ENCODE measurements at places on chromosomes 3 and 15. TPM values are rescaled to one million over a fixed set of nuclear protein-coding genes. Genes with fewer than 3 reads are reported as not detected.

Gene EXD1
- not detected for total RNA-seq

Gene PAQR5
- total RNA-seq: 0.50 TPM

Gene CLRN1
- not detected for total RNA-seq

Gene CD200
- total RNA-seq: 7.9 TPM

DNA sequence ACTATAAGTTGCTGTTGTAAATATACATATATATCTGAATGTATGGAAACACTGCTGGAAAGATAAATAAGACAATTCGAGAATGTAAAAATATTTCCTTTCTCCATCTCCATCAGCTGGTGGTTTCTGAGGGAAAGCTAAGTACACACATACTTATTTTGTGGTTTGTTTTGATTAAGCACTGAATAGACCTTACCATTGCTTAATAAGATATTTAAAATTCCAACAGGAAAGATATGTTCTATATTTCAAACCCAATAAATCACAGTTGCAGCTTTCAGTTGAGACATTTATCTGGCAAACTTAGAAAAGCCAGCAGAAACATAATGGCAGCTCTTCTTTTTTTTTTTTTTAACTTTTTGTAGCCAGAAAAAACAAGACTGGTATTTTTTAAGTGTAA is 160.4 kb downstream of the VGLL3 start:
- no peak for DNase-seq

GRCh38 chr3:164468055-164468454 is 610.2 kb downstream of the SI start:
- DNase-seq: no peak

DNA sequence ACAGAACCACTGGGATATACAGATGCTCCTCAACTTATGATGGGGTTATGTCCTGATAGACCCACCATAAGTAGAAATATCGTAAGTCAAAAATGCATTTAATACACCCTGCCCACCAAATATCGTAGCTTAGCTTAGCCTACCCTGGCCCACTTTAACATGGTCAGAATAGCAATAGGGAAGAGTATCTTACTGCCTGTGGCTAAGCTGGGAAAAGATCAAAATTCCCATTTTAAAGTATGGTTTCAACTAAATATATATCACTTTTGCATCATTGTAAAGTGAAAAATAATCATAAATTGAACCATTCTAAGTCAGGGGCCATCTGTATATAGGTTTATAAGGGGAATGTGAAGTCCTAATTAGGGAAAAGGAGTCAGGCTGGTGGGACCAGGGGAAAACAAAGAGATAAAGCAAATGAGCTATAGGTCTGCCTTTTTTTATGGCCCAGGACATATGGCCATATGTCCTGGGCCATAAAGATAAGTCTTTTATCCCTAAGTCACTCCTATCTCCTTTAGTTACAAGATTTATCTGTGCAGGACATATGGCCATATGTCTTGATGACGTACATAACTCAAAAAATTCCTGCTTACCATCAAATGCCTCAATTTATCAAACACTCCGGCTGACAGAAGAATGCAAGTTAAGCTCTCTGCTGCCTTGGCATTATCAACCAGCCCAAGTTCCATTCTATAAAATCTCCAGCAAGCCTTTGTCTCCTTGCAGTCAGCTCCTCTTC is 11.2 kb downstream of the RTP3 start:
- DNase-seq: no peak

DNA sequence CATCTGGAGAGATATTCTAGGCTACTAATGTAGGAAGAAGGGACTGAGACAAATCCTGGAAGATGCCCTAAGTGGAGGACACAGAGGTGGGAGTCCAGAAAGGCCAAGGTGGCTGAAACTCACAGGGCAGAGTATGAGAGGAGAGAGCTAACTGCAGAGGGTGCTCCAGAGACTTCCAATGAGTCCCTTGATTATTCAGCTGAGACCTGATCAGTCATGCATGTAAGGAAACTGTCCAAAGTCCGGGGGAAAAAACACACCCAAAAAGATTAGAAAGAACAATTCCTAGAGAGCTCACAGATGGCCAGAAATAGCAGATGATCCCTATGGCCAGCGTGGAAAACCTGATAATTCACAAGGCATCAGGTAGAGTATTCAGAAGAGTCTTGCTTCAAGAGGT is 18.7 kb upstream of the FOXP1 start:
- DNase-seq: peak; percentile 42

DNA sequence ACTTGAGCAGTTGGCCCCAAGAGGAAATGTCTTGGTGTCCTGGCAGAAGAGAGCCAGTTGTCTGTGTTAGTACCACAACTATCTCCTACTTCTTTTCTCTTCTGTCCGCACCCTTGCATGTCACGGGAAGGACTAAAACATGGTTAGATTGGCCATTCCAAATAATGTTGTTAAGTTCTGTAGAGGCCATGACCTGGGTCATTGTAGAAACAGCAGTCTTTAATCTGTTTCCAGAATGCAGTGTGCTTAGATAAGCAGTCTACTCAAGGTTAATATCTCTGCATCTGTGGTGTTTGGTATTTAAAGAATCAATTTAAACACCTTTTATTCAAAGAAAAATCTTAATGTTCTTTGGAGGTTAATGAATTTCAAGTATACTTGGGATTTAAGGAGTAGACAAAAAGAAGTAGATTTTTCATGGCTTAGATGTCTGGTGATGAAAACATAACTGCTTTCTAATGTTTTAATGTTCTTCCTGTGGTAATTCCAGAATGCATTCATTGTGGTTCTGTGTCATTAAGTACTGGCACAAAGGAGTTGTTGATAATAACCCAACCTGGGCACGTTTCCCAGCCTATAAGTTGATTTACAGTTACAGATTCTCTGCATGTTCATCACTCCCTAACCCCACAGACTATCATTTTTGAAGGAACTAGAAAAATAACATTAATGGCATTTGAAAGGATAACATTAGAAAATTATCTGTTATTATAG is 58.9 kb downstream of the TMEM108 start:
- no peak for DNase-seq

All from esophagus muscularis mucosa (tissue), 4 donors.